HFFc6 (cell line): ENCODE measurements at places on chromosomes 3 and 15. TPM values are rescaled to one million over a fixed set of nuclear protein-coding genes. Genes with fewer than 3 reads are reported as not detected.

Gene UBA3
- total RNA-seq: 56.7 to 63.9 TPM (median 60.0 TPM) in 3 replicates

Gene CHRFAM7A
- not detected in 3 replicates for total RNA-seq

Gene SLC6A11
- not detected in 3 replicates for total RNA-seq

Gene CYP8B1
- total RNA-seq: not detected in 3 replicates

Gene SMCO1
- not detected in 3 replicates for total RNA-seq

Gene ZCWPW2
- 0.34 and 0.65 TPM in 2 replicates for total RNA-seq

Gene WDR93
- total RNA-seq: not detected in 3 replicates

Gene SLC2A2
- total RNA-seq: not detected in 3 replicates

Gene NEIL1
- 0.92 to 2.9 TPM (median 1.3 TPM) in 3 replicates for total RNA-seq

Gene CHST2
- total RNA-seq: 3.0 to 4.3 TPM (median 3.3 TPM) in 3 replicates

- H3K27ac ChIP-seq: peak overlapping the region; percentile 87
- H3K36me3 ChIP-seq: peaks cover 13% of the 10 kb centered on the region
- peaks cover 53% of the 10 kb centered on the region for H3K4me1 ChIP-seq
- peak; percentile 98 for DNase-seq
- H3K4me3 ChIP-seq: peak overlapping the region; percentile 53; the same call in 1 of the 2 replicates
Observed at GRCh38 chr3:10366651-10367101, 45.8 kb upstream of the SEC13 start.

DNA sequence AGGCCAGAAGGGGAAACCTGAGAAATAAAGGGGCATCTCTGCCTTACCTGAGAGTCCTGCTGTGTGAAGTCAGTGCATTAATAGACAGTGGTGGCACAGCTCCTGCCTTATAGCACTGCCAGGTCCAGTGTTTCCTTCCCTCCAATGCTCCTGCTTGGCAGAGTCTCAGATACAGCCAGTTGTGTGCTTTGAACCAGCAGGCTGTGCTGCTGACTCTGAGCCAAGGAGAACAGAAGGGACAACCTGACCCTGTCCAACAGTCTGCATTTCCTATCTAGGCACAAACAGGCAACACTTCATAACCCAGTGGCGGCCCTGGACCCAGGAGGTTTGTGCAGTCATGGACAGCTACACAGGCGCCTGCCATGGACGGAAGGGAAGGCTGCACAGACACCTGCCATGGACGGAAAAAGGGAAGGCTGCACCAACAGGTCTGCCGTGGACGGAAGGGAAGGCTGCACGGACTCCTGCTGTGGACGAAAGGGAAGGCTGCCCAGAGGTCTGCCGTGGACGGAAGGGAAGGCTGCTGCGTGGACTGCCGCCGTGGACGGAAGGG is 33.9 kb upstream of the PLXNA1 start:
- H3K4me3 ChIP-seq: no peak overlapping the region
- no peak for DNase-seq
- H3K27ac ChIP-seq: no peak overlapping the region
- H3K27me3 ChIP-seq: peaks cover 2% of the 10 kb centered on the region; the same call in 1 of the 2 replicates
- peaks cover 2% of the 10 kb centered on the region; the same call in 1 of the 2 replicates for H3K4me1 ChIP-seq
- H3K36me3 ChIP-seq: no peaks in the 10 kb centered on the region

DNA sequence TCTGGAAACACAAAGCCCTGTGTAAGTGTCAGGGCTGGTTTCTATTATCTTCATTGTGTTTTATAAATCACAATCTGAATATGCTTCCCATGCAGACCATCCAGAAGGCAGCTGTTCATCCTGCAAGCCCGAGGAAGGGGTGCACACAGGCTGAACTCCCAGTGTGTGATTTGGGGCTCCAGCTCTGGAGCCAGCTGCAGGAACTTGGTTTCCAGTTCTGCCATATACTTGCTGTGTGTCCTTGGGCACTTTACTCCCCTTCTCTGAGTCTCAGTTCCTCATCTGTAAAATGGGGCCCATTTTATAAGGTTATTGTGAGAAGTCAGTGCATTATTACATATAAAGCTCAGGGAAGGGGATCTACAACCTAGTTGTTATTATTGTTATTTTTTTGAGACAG is 22.6 kb downstream of the CYP8B1 start:
- DNase-seq: no peak
- H3K27ac ChIP-seq: no peak overlapping the region
- H3K4me3 ChIP-seq: no peak overlapping the region

GRCh38 chr15:99305761-99306505 is 54.7 kb downstream of the LRRC28 start:
- H3K27me3 ChIP-seq: no peaks in the 10 kb centered on the region
- H3K36me3 ChIP-seq: no peaks in the 10 kb centered on the region
- H3K27ac ChIP-seq: no peak overlapping the region
- no peak for DNase-seq

DNA sequence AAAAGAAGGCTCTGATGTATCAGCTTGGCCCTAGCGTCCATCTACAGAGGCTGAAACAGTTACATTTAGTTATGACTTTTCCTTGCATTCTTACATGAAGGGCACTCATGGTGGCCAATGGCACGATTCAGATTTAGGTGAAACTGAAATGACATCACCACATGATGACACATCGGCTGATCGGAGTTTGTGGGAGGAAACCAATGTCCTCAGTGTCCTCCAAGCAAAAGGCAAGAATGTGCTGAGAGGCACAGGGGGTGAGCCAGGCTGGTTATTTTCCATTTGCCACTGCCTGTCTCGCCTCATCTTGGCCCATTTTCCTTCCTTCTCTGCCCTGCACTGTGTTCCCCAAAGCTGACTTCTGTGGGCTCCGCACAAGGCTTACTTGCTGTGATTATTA is 34.4 kb downstream of the TARS3 start:
- H3K4me3 ChIP-seq: no peak overlapping the region
- no peaks in the 10 kb centered on the region for H3K27me3 ChIP-seq
- peak; percentile 28 for DNase-seq
- H3K36me3 ChIP-seq: peaks cover 15% of the 10 kb centered on the region
- H3K4me1 ChIP-seq: peaks cover 26% of the 10 kb centered on the region

- H3K4me1 ChIP-seq: peaks cover 50% of the 10 kb centered on the region
- peak; percentile 30 for DNase-seq
- peaks cover 37% of the 10 kb centered on the region for H3K36me3 ChIP-seq
- no peak overlapping the region; the same call in 1 of the 2 replicates for H3K4me3 ChIP-seq
- H3K27ac ChIP-seq: peak overlapping the region; percentile 78
Observed at GRCh38 chr3:152352554-152352953, 83.8 kb downstream of the MBNL1 start.

DNA sequence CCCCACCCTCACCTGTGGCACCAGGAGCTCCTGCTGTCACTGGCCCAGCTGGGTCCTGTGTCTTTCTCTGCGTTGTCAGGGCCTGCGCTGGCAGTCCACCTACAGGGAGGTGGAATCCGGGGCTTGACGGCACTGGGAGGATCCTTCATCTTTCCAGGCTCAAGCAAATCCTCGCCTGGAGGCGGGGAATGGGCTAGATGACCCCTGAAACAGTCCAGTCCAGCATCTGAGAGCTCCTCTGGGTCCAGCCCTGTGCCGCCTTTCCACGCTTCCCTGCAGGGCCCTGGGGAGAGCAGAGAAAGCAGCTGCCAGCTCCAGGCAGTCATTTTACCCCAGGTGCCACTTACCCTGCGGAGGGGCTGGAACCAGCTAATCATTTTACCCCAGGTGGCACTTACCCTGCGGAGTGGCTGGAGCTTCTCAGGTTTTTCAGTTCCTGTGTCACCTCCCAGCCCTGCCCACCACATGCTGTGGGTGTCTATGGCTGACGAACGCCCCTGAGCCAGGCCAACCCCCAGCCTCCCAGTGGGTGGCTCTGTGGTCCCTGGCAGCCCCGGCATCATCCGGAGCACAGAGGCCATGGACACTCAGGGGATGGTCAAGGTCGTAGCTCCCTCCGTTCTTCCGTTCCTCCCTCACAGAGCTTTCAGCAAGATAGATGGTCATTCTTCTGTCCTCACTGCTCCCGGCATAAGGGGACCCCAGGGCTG is 17.9 kb upstream of the ADIPOQ start:
- peak overlapping the region; percentile 81; the same call in 1 of the 2 replicates for H3K4me3 ChIP-seq
- H3K36me3 ChIP-seq: no peaks in the 10 kb centered on the region
- peaks cover 23% of the 10 kb centered on the region for H3K27me3 ChIP-seq

- no peak for DNase-seq
- peaks cover 16% of the 10 kb centered on the region for H3K4me1 ChIP-seq
- no peak overlapping the region for H3K27ac ChIP-seq
Observed at GRCh38 chr3:172476347-172476746, 28.1 kb upstream of the GHSR start.

GRCh38 chr3:77079988-77080610 is 40.2 kb downstream of the ROBO2 start:
- no peak overlapping the region for H3K27ac ChIP-seq
- no peaks in the 10 kb centered on the region for H3K4me1 ChIP-seq
- H3K27me3 ChIP-seq: no peaks in the 10 kb centered on the region
- H3K4me3 ChIP-seq: no peak overlapping the region

- H3K4me3 ChIP-seq: no peak overlapping the region
- no peaks in the 10 kb centered on the region for H3K27me3 ChIP-seq
- no peak for DNase-seq
- no peaks in the 10 kb centered on the region for H3K36me3 ChIP-seq
Observed at GRCh38 chr3:151331696-151332095, 2.3 kb upstream of the P2RY13 start.

- peaks cover 9% of the 10 kb centered on the region for H3K4me1 ChIP-seq
- H3K27me3 ChIP-seq: no peaks in the 10 kb centered on the region
- H3K36me3 ChIP-seq: no peaks in the 10 kb centered on the region
Observed at GRCh38 chr3:162376761-162377160, 880.2 kb downstream of the OTOL1 start.

GRCh38 chr3:186214670-186215069 is 105.8 kb upstream of the ETV5 start:
- H3K27me3 ChIP-seq: peaks cover 23% of the 10 kb centered on the region
- H3K36me3 ChIP-seq: no peaks in the 10 kb centered on the region
- no peak overlapping the region for H3K4me3 ChIP-seq
- no peak for DNase-seq
- no peak overlapping the region for H3K27ac ChIP-seq
- peaks cover 23% of the 10 kb centered on the region for H3K4me1 ChIP-seq

DNA sequence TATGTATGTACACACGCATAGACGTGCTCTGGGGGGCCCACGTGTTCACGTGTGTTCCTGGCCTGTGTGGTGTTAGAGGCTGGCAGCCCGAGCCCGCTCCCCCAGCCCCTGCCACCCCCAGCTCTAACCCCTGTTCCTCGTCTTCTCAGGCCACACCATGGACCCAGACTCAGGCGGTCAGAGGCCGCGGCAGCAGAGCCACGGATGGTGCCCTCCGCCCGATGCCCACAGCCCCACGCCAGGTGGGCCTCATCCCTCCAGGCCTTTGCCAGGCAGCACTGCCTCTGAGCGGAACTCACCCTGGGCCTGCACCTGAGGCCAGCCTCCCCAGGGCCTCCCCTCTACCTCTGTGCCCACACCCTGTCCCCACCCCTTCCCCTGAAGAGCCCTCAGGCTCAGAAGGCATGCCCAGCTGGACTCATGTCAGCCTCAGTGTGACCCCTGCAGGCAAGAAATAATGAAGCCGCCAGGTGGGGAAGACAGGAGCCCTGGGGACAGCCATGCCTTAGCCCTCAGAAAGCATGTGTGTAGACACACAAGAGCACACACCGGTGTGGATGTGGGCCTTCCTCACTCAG is 16.4 kb upstream of the GNAT1 start:
- peaks cover 1% of the 10 kb centered on the region; the same call in 1 of the 2 replicates for H3K27me3 ChIP-seq
- DNase-seq: no peak
- no peak overlapping the region for H3K4me3 ChIP-seq
- peaks cover 17% of the 10 kb centered on the region for H3K4me1 ChIP-seq
- H3K27ac ChIP-seq: no peak overlapping the region
- H3K36me3 ChIP-seq: no peaks in the 10 kb centered on the region

- DNase-seq: no peak
- H3K4me1 ChIP-seq: peaks cover 9% of the 10 kb centered on the region; the same call in 1 of the 2 replicates
- no peak overlapping the region for H3K4me3 ChIP-seq
- H3K27ac ChIP-seq: no peak overlapping the region
- H3K27me3 ChIP-seq: no peaks in the 10 kb centered on the region
- peaks cover 2% of the 10 kb centered on the region; the same call in 1 of the 2 replicates for H3K36me3 ChIP-seq
Observed at GRCh38 chr3:101102678-101103296, 109.6 kb upstream of the ABI3BP start.
